ENCODE measurements at places on chromosomes 2 and 18.

DNA sequence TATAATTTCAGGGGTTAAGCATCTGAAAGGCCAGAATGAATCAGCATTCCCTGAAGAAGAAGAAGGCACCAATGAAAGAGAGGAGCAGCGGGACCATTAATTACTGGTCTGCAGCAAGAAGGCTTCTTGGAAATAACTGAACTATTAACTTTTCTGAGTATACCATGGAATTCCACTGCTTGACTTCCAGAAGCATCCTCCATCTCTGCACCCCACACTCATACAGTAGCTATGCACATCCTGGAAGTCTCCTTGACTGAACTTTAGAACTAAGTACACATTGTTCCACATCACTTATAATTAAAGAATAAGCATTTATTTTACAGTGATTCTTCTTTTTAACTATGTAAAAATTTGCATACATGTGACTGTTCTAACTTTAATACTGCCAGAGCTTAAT lies 131.5 kb downstream of the PPP1R1C start:
- DNase-seq, result no peak

GRCh38 chr2:234771176-234771575 lies 180.6 kb upstream of the SH3BP4 start:
- no peak for DNase-seq

- no peak for DNase-seq
Measured at GRCh38 chr2:30652271-30652915, 154.9 kb downstream of the CAPN13 start.

- DNase-seq, result no peak
Measured at GRCh38 chr18:59929621-59930295, 30.0 kb downstream of the PMAIP1 start.

DNA sequence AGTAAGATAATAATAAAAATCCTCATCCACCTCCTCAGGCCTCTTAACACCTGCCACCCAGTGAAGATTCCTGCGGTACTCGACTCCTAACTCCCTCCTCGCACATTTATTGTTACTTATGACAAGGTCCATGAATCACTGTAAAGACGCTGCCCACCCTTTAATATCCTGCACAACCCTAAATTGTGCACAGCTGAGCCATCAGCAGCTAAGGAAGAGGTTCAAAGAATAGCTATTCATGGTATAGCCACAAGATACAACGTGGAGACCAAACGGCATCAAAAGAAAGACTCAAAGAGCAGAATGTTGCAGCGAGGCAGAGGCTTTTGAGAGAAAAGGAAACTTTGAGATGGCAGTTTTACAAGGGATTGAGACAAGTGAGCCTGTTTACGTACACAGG lies 266.3 kb downstream of the SATB2 start:
- DNase-seq, result no peak

DNA sequence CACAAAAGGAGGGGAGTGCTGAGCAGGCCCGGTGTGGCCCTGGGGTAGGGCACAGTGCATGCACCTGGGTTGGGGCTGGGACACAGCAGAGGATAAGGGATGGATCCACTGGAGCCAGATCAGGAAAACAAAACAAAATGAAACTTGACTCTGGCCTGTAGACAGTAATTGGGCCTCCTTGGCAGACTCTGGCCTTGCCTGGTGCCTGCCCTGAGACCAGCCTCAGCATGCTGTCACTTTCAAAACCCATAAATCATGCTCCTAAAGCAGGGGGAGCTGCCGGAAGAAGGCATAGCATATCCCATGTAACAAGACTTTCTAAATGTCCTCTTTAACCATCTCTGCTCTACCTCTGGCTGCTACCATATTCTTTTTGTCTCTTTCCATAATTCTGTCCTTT lies 61.1 kb upstream of the IGFBP5 start:
- no peak for DNase-seq

GRCh38 chr2:198994678-198995077 lies 463.1 kb downstream of the SATB2 start:
- no peak for DNase-seq

DNA sequence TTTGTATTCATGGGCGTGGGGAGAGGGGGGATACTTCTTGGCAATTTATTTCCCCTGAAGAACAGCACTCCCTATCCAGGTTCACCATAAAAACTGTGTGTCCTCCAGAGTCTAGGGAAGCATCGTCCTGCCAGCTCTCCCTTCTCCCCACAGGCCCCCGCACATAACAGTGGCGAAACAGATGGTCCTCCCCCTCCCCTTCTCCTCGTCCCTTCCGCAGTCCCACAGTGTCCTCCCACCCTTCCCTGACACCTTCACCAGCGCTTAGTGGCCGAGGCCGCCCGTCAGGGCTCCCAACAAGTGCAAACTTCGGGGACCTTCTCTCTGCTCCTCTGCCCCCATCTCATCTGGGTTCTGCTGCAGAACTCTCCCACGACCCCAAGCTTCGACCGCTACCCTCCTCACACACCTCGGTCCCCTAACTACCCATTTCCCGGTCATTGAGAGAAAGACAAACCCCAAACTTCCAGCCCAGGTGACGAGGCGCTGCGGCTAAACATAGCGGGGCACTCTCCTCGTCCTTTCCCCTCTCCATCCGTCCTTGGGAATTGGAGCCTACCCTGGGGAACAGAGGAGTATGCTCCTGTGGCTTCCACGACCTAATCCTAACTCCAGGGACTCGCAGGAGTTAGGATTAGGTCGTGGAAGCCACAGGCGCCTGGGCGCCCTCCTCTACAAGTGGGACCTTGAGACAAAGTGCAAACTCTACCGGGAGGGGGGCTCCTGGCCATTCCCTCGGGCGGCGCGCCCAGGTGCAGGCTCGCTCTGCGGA lies 971 bp downstream of the ZNF385B start:
- peak; percentile 63 for DNase-seq
